CD4-positive, alpha-beta T cell treated with Interleukin-4 for 1 hour (primary cell): ENCODE measurements at places on chromosomes 12 and 14.

GRCh38 chr14:36724162-36724561, 62.5 kb downstream of the PAX9 start:
- no peak for DNase-seq

- no peak for DNase-seq
These were observed 107.0 kb downstream of the ARF6 start for GRCh38 chr14:49999826-50000379.

DNA sequence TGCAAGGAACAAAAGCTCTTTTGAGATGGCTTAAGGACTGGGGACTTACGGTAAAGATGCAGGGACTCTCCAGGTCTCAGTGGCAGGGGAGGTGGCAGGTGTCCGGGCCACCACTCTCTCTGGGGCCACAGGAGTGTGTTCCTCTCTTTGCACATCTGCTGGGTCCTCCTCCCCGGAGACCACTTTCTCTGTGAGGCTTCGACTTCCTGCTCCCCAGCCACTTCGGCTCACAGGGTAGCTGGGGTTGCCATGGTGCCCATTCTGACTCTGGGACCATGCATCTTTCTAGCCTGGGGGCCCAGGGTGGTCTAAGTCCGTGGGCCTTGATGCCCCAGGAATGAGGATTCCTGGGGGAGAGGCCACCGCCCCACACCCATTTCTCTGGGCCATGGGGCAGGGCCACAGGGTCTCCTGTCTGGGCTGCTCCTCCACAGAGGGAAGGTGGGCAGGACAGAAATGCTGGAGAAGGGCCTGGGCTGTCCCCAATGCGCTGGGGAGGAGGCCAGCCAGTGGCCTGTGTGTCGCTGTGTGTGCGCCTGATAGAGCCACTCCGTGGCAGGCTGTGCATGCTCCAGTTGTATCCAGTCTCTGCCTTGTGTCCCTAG, 38.5 kb downstream of the CCDC92 start:
- DNase-seq, result no peak

DNA sequence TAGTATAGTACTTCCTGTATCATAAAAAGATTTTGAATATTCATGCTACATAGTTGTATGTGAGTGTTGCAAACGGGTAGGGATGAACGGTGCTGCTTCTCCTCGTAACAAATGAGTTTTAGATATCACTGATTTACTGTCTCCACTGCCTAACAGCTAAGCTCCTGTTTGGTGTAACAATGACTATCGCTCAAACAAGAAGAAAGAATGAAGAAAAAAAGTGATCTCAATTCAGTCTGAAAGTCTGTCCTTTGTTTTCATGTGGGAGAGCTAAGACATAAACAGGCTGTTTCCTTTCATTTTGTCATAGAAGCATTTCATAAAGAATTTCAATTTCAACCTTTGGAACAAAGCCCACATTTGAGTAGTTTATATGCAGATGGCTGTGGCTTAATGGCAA, 26.1 kb upstream of the RTRAF start:
- no peak for DNase-seq

DNA sequence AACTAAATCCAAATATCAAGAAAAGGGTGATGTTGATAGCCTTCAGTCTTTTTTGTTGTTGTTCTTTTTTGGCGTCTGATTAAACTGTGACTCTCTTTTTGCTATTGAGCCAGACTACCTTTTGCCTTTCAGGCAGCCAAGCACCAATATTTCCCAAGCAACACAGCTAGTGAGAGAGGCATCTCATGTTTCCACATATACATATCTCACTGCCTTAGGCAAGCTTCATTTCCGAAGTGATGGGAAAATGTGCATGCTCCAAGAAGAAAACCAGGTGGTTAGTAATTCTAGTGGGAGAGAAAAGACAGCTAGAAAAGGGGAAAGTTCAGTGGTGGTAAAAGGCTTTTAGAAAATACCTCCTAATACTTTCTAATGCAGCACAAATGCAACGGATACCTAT, 277.7 kb downstream of the TMTC2 start:
- no peak for DNase-seq

DNA sequence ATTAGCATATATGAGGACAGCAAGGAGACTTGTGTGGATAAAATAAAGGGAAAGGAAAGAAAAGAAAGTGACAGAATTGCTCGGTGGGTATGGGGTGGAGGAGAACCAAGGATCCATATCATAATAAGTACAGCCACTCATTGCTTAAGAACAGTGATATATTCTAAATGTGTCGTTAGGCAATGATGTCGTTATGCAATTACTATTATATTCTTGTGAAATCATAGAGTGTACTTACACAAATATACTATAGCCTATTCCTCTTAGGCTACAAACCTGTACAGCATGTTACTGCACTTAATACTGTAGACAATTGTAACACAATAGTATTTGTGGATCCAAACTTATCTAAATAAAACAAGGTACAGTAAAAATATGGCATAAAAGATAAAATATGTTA, 271.1 kb downstream of the CCER1 start:
- DNase-seq, result no peak

DNA sequence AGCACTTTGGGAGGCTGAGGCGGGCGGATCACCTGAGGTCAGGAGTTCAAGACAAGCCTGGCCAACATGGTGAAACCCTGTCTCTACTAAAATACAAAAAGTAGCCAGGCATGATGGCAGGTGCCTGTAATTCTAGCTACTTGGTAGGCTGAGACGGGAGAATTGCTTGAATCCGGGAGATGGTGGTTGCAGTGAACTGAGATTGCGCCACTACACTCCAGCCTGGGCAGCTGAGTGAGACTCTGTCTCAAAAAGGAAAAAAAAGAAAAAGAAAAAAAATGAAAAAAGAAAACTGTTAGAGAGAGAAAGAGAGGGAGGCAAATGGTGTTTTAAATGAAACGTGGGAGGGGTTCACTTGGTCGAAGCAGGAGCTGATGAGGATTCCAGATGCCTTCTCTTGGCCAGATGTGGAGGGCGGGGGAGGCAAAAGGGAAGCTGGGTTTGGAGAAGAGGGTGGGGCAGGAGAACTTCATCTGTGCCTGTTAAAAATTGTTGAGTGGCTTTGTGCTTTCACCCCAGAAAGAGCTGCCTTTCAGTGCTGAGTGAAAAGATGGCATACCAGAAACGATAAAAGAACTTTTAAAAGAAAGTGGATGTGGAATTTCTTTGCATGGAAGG, 1.1 kb downstream of the EMP1 start:
- DNase-seq, result no peak

GRCh38 chr12:122872815-122873361, 23.0 kb downstream of the VPS37B start:
- DNase-seq, result no peak

- DNase-seq, result no peak
These were observed 149.1 kb upstream of the RGS6 start for GRCh38 chr14:71783088-71783487.

- DNase-seq, result peak; percentile 14
These were observed 135.1 kb downstream of the ERC1 start for GRCh38 chr12:1126091-1126490.

DNA sequence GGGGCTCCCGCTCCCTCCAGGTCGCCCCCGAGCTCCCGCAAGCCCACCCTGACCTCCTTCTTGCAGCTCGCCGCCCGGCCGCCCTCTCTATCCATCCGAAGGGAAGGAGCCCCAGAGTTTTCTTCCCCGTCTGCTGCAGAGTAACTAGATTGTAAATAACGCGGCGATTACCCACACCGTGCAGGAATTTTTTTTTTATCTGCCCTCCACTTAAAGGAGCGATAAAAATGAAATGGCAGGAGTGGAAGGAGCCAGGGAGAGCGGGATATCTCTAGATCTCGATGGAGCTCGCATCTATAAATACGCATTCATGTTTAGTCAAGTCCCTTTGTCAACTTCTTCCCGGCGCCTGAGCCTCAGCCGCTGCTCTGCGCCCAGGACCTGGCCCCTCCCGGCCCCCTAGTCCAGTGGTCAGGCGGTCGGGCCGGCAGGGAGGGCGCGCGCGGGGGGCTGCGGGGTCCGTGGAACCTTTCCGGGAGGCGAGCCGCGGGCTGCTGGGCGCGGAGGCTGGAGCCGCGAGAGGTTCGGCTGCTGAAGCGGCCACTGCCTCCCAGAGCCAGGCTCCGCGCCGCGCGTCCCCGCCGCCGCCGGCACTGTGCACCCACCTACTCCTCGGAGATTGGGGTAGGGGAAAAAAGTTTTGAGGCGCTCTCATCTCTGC, 386.0 kb downstream of the BCAT1 start:
- DNase-seq, result no peak

DNA sequence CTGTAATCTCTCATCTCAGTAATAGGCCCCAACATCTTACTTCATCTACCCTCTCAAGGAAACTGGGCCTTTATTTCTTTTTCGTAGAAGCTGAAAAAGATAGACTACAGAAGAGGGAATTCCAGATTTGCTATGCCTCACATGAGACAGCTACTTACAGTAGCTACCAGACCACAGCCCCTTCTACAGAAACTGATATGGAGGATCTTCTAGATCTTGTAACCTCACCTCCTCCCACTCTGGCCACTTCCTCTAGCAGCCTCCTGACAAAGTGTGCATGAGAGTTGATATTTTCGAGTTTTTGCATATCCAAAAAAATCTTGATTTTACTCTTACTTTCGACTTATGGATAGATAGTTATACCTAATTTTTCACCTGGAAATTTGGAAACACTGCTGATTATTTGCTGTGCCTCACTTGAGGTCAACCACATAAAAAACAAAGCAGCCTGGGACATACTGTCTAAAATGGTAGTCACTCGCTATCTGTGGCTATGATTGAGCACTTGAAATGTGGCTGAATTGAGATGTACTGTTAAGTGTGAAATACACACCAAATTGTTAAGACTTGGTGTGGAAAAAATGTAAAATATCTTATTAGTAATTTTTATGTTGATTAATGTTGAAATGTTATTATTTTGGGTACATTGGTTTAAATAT, 86.3 kb upstream of the NID2 start:
- DNase-seq, result peak; percentile 53

- DNase-seq, result no peak
These were observed 10.2 kb downstream of the EP400 start for GRCh38 chr12:131959641-131960589.

DNA sequence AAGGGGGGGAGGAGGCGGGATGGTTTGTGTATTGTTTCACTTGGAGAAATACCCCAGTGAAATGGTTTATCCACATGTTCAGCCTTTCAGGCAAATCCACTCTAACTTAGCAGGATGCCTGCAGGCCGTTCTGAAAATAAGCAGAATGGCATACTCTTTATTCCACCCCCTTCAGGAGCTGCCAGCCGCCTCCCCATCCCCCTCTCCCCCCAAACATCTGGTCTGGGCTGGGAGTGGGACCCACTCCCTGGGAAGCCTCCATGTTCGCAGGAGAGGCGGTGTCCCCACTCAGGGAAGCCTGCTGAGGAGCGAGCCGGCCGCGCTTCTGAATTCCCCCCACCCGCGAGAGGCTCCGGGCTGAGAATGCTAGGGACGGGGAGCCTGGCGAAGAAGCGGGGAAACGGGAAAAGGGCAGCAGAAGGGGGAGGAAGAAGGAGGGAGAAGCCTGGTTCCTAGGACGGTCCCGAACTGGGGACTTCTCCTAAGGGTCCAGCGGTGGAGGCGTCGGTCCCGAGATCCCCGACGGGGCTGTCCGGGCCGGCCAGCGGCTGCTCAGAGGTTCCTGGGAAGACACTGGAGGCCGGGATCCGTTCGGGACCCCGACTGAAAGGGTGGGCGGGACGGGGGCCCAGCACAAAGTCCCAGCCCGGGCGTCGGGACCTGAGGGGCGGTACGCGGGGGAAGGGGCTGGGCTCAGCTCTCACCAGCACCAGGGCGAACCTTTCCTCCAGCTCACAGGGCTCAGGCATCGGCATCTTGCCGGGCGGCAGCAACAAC, 666 bp downstream of the FMNL3 start:
- no peak for DNase-seq

DNA sequence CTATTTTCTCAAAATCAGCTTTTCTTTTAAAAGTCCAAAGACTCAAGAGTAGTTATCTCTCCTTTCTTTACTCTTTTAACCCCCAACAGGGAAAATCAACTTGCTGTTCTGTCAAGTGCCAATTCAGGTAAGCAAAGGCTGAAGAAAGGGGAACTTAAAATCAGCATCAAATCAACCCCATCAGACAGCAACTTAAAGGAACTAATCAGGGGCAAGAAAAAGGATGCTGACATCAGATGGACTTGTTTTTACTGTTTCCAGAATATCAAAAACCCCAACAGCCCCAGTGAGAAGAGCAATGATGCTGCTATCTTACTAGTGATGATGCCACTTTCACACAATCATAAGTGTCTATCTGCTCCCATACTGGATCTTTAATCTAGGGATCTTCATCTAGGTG, 3.4 kb downstream of the BAZ2A start:
- DNase-seq, result no peak

DNA sequence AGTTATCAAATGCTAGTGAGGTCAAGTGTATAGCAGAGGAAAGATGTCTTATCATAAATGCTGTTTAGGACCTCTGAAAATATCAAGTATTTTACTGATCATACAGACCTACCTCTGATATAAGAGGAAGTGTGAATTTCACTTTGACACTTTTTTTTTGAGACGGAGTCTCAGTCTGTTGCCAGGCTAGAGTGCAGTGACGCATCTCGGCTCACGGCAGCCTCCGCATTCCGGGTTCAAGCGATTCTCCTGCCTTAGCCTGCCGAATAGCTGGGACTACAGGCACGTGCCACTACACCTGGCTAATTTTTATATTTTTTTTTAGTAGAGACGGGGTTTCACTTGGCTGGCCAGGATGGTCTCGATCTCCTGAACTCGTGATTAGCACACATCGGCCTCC, 55.1 kb upstream of the PIK3C2G start:
- DNase-seq, result no peak

GRCh38 chr14:98931911-98932310, 340.1 kb downstream of the BCL11B start:
- DNase-seq, result peak; percentile 77

DNA sequence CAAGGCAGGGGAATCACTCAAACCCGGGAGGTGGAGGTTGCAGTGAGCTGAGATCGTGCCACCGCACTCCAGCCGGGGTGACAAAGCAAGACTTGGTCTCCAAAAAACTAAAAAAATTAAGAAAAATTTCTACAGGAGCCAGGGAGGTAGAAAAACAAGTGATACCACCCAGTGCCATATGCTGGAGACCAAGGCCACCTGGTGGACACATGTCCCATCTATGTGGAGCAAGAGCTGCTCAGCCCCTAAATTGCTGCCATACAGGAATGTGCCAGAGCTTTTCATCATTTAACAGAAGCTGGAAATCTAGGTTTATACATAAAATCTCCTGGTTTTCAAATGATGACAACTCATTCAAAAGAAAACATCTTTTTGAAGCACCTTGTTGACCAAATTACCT, 61.4 kb upstream of the ELK3 start:
- peak; percentile 28 for DNase-seq

- no peak for DNase-seq
These were observed 81.1 kb downstream of the GPATCH2L start for GRCh38 chr14:76232800-76233199.

- no peak for DNase-seq
These were observed 56.1 kb downstream of the EPS8 start for GRCh38 chr12:15733136-15733535.

GRCh38 chr14:42437809-42438208, 831.1 kb downstream of the LRFN5 start:
- DNase-seq, result no peak

DNA sequence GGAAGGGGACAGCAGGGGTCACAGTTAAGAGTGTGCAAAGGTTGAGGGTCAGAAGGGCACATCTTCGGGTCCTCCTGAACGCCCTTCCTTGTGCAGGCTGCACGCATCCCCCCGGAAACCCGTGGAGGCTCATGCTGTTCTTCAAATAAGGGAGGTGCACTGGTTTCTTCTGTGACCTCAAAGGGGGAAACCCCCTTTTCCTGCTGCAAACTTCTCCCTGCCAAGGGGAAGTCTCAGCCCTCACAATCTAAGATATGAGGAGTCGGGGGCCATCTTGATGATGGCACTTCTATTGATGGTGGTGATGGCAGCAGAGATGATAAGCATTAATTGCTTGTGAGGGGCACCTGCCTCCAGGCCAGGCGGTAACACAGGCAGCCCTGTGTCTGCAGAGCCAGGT, 40.0 kb downstream of the ISCA2 start:
- DNase-seq, result no peak

- no peak for DNase-seq
These were observed 250.1 kb upstream of the PWP1 start for GRCh38 chr12:107435520-107435919.
